ENCODE measurements at places on chromosomes 7 and 10.

- DNase-seq, result no peak
Observed at GRCh38 chr10:99834410-99834809, 52.0 kb downstream of the ABCC2 start.

GRCh38 chr10:69318867-69319727, 40.8 kb downstream of the HK1 start:
- peak; percentile 1 for DNase-seq

GRCh38 chr7:124618871-124619270, 146.7 kb downstream of the GPR37 start:
- DNase-seq, result no peak

GRCh38 chr10:135132-135600, at the start of gene ZMYND11:
ZMYND11 (plus strand) TSS chr10:135455; CDS start chr10:180013, 44,558 bp downstream.
- DNase-seq, result peak; percentile 4

- DNase-seq, result no peak
Observed at GRCh38 chr10:33098951-33099663, 141.1 kb upstream of the ITGB1 start.

GRCh38 chr7:129356176-129356575, 78.1 kb upstream of the STRIP2 start:
- DNase-seq, result no peak

GRCh38 chr10:119608316-119609155, 11.8 kb upstream of the TIAL1 start:
- peak; percentile 32 for DNase-seq

GRCh38 chr10:80471001-80471400, 16.9 kb downstream of the TSPAN14 start:
- peak; percentile 35 for DNase-seq

DNA sequence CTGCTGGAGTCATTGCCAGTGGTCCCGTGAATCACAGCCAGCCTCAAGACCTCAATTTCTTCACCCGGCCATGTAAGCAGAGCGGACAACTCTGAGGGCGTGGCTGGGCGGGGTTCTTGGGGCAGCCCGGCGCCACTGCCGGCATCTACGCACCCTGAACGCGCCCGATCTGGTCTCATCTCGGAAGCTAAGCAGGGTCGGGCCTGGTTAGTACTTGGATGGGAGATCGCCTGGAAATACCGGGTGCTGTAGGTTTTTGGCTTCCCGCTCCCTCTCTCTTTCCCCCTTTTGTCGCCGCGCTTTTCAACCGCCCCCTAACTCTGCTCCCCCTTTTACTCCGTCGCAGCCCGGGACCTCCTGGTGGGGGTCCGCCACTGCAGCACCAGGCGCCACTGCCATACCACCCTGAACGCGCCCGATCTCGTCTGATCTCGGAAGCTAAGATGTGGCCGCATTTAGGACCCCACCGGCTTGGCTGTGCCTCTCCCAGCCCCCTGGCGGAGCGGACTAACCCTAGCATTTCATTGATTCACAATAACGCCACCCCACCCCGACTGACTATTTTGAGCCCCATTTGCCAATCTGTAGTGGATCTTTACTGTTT, 25.3 kb downstream of the GARIN1A start:
- DNase-seq, result no peak

DNA sequence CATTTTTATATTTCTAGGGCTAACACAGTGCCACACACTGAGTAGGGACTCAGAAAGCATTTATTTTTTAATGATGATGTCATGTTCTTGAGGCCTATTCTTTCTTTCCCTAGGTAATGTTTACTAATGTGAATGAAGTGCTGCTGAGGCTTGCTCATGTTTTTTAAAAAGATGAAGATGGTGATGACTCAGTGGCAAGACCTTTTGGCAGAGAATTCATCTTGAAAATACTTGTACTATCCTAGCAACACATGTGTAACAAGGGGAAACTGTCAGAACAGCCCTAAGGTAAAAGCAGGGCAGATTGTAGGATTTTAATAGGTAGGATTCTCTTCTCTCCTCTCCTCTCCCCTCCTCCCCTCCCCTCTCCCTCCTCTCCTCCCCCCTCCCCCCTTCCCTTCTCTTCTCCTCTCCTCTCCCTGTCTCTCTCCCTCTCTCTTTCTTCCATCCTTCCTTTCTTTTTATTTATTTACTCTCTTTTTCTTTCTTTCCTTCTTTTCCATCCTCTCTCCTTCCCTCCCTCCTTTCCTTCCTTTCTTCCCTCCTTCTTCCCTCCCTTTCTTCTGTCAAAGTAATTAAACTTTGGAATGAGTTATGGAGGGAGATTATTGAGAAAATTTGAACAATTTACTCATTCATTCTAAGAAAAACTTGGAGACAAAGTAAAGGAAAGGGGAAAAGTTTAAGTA, 75.3 kb downstream of the ZNF92 start:
- peak; percentile 12 for DNase-seq

- DNase-seq, result no peak
Observed at GRCh38 chr10:80462299-80462980, 8.3 kb downstream of the TSPAN14 start.

DNA sequence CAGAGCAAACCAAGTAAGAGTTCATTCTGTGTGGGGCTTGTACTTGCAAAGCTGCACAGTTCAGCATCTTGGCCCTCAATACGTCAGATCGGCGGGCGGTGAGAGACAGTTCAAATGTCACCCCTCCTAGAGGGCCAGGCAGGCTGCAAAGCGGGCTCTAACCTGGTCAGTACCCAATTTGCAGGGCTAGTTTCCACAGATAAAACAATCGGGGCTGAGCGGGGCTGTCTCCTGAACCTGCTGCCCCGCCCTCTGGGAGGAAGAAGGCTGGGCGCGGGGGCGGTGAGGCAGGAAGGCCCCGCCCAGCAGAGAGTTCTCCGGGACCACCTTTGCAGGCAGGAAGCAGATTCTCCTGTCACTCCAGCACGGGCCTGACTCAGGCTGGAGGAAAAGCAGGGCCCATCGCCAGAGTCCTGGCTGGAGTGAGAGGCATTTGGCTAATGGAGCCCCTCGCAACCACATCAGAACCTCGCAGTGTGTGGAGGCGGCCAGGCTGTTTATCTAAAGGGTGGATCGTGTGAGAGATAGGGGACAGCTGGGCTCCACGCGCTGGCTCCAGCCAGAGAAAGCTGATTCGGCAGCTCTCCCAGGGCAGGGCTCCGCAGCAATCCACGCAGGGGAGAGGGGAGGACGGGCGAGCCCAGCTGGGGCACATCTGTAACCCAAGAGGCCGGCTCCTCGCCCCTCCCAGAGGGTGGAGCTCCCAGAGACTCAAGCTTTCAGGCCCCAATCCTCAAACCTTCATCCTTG, 83.1 kb downstream of the SH3PXD2A start:
- peak; percentile 2 for DNase-seq

DNA sequence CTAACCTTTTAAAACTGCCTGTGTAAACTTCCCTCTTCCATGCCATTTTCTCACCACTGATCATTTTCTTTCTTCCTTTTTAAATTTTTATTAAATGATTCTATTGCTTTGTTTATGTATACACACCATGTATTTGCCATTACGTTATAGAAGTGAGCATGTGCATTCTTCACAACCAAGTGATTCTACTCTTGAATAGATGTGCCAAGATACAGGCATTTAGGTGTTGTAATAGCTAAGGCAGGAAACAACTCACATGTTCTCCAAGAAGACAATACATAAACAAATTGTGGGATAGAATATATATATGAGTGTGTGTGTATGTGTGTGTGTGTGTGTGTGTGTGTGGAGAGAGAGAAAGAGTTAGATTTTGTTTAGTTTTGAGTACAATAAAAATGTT, 202.6 kb upstream of the SEMA3E start:
- DNase-seq, result no peak

GRCh38 chr7:128356546-128357216, 4.8 kb downstream of the PRRT4 start:
- DNase-seq, result no peak

DNA sequence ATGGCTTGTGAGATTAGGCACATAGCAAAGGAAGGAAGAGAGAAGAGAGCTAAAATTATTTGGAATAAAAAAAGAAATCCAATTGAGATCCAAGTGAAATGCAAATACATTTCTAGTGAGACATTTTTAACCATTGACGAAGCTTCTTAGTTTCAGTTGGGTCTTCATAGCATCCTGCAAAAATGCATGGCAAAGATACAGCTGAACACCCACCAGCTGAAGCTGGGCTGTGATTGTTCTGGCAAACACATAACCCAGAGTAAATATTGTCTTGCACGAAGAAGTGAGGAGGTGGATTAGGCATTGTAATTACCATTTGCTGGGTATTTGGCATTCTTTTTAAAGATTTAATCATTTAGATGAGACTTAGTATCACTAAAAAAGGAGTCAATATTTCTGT, 409.4 kb downstream of the GRM8 start:
- DNase-seq, result peak; percentile 13

GRCh38 chr7:19117091-19117869, at the start of gene TWIST1:
TWIST1 (minus strand) TSS chr7:19117636; CDS start chr7:19117321, 315 bp downstream.
- DNase-seq, result no peak

DNA sequence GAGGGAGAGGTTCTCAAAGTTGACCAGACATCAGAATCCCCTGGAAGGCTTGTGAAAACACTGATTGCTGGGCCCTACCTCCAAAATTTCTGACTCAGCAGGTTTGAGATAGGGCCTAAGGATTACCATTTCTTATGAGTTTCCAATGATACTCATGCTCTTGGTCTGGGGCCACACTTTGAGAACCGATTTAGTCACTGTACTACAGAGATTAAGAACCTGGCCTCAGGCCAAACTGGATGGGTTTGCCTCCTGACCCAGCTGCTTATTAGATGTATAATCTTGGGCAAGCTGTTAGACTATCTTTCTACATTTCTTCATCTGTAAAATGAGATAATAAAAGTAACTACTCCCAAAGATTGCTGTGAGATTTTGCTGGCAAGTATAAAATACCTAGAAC, 77.1 kb upstream of the SCIN start:
- DNase-seq, result no peak

- DNase-seq, result no peak
Observed at GRCh38 chr7:117034851-117035464, 81.7 kb downstream of the ST7 start.

DNA sequence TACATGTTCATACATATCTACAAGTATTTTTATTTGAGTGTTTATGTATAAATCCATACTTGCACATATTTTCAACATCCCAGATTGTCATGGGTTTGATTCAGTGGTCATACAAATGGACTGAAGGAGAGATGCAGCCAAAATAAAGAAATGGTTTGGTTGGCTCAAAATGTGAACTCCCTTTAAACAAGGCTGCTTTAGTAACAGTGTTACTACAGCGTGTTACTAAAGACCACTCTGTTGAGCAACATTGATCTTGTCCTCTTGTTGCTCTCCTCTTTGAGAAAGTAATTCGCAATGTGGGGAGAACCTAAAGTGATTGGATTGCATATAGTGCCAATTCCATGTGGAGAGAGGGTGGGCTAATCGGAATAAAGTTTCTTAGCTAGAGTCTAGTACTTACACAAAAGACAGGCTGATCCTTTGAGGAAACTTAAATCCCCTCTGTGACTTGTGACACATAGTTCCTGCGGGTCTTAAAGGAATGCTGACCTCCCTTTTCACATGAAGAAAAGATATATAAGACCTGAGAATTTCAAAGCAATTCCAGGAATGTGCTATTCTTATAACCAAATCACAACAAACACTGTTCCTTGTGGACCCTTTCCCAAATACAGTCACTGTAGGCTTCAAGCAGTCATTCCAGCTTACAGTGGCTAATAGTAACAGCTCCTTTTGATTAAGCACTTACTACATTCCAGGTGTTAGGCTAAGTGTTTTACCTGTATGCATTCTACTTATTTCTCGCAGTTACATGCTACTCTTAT, 144.3 kb downstream of the FZD1 start:
- DNase-seq, result no peak

DNA sequence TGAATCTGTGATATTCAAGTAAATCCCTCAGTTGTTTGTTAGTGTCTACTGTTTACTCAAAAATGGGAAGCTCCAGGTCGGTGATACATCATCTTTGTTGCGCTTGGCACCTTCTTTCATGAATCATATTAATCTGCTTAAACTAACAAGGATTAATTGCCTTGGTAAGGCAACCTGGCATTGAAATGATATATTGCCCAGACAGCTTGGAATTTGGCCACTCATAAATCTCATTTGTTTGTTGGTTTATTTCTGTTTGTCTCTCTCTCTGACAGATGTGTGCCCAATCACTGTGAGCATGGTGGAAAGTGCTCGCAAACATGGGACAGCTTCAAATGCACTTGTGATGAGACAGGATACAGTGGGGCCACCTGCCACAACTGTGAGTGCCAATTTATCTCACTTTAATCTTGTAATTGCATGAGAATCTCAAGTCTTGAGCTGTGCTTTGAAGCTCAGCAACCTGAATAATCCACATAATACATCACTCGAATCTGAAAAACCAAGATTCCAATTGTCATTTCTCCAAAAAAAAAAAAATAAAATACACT, 1104.8 kb upstream of the C7orf33 start:
- no peak for DNase-seq

DNA sequence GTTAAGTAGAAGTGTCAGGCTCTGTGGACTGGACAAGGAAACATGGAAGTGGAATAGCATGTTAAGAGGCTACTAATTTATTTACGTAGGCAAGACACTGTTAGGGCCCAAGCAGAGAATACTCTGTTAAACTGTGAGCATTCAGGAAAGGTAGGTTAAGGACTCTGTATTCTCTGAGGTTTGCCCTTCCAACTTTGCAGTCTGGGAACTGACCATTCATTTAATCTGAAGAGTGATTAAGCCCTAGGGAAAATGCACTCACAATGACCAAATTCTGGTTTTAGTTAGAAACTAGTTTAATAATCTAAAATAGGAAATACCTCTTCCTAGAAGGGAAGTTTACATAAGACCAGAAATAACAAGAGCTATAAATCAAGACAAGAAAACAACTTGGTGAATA, 266.6 kb downstream of the SUGCT start:
- DNase-seq, result no peak

GRCh38 chr7:14294637-14295036, 305.2 kb upstream of the ETV1 start:
- DNase-seq, result no peak

GRCh38 chr10:79108728-79109127, 40.0 kb downstream of the ZMIZ1 start:
- DNase-seq, result no peak

DNA sequence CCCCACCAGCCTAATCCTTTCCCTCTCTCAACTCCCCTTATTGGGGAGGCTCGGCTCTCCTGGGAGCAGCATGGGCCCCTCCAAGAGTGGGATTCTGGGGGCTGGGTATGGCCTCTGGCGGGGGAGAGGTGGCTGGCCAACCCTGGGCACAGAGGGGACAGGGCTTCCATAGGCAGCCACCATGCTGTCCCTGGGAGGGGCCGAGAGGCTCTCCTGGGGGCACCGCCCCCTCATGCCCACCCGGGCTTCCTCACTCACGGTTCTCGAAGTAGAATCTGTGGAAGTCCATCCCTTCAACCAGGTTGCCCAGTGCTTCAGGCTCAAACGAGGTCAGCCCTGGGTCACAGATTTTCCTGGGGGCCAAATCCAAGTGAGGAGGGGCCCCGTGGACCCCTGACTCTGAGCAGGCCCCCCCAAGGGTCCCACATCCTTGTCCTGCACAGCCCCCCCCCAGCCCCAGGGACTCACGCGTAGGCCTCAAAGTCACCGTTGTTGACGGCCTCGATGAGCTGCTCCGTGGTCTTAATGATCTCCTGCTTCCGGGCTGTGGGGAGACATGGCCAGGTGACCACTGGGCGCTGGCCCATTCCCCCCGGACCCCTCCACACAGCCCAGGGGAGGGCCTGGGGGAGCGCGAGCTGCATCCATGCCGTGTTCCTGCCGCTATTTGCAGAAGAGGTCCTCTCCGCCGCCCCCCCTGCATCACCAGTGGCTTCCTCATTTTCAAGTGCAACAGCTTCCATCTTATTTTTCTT, 19.8 kb downstream of the YKT6 start:
- no peak for DNase-seq
